EL (cell line): ENCODE measurements at places on chromosomes 2 and 18.

- DNase-seq, result no peak
These were observed 106.0 kb downstream of the PLEKHM3 start for GRCh38 chr2:207919164-207919919.

- no peak for DNase-seq
These were observed 40.4 kb upstream of the MRPL33 start for GRCh38 chr2:27730980-27731691.

- no peak for DNase-seq
These were observed 39.5 kb downstream of the PTGR3 start for GRCh38 chr18:75169411-75169810.

DNA sequence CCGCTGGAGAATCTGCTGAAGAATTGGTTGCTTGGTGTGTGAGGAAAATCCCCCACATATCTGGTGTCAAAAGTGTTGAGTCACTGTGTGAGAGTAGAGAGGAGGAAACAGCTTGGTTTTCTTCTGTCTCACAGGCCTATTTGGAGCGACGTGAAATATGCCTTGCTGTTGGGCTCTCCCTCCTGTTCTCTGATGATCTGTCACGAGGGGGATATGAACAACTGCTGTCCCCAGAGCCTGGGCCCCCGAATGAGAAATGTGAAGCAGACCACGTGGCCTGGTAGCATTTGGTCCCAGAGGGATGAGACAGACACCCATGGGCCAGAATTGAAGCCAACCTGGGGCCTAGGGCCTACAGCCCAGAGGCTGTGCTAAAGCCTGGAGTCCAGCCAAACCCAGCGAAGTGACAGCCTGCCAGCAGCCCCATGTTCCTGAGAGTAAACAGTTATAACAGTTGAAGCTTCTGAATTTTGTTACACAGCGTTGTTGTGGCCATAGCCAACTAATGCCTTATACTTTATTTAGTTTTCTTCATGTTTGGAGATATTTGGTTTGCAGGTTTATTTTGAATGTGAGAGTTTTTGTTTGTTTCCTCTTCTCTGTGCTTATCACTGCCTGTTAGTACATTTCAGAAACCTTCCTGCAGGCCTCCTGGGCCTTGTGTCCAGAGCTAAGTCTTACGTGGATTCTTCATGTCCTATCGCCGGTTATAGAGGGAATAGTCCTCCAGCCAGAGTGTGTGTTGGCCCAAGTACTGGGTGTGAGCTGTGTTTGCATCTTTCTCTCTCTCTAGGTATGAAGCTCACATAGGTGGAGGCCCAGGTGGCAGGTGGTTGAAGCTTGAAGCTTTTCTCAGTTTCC is 18.7 kb upstream of the COLEC12 start:
- peak; percentile 20 for DNase-seq

DNA sequence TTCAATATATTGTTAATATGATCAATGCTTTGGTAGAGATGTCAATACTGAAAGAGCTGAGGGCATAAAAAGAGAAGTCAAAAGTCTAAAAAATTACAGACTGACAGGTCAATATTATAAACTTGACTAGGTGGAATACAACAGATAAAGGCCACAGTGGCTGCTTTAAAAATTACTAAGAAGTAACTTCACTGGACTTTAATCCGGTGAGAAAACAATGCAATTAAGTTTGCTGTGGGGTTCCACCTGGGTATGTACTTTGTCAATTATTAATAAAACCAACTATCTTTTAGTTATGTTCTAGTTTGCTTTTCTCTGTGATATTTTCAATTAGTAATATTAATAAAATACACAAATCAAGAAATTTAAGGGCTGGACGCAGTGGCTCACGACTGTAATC is 44.7 kb downstream of the RAPH1 start:
- no peak for DNase-seq

- DNase-seq, result no peak
These were observed 20.0 kb upstream of the SERPINB2 start for GRCh38 chr18:63867368-63868125.

- no peak for DNase-seq
These were observed 83.5 kb upstream of the GPC1 start for GRCh38 chr2:240351826-240352426.

DNA sequence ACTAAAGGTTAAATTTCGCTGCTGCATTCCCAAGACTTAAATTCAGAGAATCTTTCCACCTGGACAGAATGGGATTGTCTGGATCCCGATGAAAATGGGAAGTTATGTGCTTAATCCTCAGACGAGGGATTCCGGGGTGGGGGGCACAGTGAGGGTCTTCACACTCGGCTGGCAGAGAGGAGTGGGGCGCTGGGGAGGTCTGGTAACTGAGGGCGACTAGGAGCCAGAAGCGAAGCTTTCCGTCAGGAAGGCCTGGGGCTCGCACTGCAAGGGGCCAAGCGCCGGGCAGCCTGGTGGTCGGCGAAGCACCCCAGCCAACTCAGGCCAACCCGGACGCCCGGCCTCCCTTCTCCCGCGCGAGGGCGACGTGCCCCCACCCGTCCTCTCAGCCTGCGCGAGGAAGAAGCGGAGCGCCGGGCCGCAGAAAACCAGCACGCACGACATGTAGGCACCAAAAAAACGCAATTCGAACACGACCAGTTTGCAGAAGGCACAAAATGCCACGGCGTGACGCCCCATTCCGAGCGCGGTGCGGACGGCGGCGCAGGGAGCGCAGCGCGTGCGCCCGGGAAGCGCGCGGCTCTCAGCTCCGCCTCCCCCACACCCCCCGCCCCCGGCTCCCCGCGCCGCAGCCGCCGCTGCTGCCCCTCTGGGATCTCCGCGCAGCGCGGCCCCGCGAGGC is 188.1 kb downstream of the ZEB2 start:
- no peak for DNase-seq

DNA sequence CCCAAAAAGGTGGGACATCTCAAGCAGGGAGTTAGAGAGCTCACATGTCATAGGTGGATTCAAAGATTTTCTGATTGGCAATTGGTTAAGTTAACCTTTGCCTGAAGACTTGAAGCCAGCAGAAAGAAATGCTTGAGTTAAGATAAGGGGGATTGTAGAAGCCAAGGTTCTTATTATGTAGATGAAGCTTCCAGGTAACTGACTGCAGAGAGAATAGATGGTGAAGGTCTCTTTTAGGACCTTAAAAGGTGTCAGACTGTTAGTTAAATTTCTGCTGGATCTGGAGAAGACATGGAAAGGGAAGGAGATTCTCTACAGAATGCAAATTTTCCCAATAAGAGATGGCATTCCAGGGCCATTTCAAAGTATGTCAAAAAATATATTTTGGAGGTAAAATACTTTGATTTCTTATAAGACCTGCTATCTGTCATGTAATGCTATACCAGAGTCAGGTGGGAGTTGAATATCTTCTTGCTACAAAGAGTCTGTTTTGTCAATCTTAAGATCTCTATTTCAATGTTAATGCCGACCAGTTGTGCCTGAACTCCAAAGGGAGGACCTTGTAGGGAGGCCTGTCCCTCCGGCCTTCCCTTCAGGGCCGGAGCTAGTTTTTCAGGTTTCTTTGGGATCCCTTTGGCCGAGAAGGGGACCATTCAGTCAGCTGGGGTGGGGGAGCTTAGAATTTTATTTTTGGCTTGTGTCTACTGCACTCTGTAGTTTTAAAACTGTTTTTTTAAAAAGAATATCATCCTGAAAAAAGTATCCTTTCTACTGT is 280.6 kb downstream of the PTGR3 start:
- no peak for DNase-seq

- DNase-seq, result no peak
These were observed 183.9 kb downstream of the NBAS start for GRCh38 chr2:15377202-15377601.

DNA sequence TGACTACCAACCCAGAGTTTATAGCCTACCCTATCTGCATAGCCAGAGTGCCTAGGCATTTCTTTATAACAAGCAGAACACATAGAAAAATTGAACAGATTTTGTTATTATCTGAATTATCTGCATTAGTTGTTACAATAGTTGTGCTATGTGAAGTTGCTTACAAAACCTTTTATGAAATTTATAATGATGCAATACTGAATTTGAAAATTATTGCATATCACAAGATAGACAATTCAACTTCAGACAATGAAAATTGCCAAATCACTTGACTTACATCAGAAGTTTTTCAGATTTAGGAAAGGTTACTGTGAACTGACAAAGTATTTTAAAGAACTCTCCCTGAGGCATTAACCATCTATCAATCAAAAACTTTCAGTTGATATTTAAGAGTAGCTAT is 437.9 kb upstream of the PIK3C3 start:
- DNase-seq, result no peak

- DNase-seq, result no peak
These were observed 71.5 kb downstream of the THADA start for GRCh38 chr2:43524177-43524965.

DNA sequence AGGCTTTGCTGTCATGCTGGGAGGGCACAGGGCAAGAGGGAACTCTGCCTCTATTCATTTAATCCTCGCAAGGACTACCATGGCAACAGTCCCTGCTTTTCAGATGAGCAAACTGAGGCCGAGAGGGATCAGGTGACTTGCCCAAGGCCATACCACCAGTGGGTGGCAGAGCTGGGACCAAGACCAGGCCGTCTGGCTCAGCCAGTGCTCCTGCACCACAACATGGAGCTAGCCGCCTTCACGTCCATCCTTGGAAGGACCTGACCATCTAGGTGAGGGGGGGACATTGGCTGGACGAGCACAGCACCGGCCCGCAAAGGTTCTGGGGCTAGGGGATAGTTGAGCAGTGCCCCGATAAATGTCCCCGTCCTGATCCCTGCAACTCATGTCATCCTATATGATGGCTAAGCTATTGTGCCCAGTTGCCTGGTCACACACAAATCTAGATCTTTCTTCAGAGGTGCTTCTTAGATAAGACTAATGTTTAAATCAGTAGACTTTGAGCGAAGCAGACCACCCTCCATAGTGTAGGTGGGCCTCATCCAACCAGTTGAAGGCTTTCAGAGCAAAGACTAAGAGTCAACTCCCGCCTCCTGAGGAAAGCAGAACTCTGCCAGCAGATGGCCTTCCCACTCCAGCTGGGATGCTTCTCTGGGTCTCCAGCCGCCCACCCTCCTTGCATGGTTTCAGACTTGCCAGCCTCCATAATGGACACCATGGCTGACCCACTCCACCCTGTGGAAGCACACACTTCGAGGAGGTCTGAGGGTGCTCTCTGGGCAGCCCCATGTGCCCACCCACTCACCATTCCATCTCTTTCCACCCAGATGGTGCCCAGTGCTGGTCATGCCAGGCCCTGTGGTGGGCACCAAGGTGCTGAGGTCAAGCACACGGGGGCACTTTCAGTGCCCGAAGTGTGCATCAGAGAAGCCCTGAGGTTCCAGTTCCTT is 214.8 kb upstream of the RAB6C start:
- DNase-seq, result no peak

DNA sequence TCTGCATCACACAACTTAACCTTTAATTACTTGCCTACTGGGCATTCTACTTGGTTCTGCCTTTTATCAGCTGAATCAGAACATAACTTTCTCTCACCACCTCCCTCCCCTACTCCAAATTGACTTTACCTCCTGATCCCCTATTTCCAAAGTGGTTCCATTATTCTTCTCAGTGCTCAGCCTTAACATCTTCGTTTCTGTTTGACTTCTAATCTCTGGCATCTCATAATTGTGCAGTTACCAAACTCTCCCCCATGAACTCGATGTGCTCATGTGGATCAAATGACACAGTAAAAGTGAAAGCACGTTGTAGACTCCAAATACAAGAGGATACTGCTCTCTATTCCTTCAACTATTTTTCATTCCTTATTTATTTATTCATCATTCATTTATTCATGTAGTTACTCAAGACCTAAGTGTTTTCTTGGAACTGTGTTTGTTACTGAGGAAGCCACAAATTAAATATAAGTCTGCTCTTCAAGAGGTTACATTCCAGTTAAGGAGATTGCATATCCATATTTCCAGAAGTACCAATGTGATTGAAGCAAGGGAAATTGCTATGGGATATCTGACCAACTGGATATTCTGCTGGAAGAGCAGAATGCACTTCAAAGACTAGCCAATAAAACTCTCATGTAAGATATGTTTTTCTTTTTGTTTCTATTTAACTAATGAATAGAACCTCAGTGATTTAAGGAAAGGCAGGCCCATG is 158.8 kb downstream of the TMEFF2 start:
- DNase-seq, result peak; percentile 51

DNA sequence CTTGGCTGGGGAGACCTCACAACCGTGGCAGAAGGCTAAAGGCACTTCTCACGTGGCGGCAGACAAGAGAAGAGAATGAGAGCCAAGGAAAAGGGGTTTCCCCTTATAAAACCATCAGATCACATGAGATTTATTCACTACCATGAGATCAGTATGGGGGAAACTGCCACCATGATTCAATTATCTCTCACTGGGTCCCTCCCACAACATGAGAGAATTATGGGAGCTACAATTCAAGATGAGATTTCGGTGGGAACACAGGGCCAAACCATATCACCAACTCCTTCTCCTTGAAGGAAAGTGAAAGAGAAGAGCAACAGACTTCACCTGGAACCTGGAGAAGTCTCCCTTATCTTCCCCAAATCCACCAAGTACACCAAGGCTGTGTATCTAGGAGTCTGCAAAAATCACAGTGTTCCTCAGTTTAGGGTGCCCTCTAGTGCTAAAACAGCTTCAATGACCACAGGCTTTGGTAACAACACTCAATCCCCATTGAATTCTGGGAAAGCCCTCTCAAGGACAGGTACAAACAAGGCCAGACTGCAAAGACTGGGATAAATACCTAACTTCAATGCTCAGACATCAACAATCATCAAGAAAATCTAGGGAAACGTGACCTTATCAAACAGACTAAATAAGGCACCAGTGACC is 148.8 kb upstream of the SRD5A2 start:
- peak; percentile 46 for DNase-seq

- DNase-seq, result no peak
These were observed 15.6 kb upstream of the YWHAQ start for GRCh38 chr2:9646196-9647030.

- no peak for DNase-seq
These were observed 66.0 kb upstream of the MGAT4A start for GRCh38 chr2:98796775-98797544.

- DNase-seq, result no peak
These were observed 200.4 kb downstream of the AGPS start for GRCh38 chr2:177592945-177593344.

DNA sequence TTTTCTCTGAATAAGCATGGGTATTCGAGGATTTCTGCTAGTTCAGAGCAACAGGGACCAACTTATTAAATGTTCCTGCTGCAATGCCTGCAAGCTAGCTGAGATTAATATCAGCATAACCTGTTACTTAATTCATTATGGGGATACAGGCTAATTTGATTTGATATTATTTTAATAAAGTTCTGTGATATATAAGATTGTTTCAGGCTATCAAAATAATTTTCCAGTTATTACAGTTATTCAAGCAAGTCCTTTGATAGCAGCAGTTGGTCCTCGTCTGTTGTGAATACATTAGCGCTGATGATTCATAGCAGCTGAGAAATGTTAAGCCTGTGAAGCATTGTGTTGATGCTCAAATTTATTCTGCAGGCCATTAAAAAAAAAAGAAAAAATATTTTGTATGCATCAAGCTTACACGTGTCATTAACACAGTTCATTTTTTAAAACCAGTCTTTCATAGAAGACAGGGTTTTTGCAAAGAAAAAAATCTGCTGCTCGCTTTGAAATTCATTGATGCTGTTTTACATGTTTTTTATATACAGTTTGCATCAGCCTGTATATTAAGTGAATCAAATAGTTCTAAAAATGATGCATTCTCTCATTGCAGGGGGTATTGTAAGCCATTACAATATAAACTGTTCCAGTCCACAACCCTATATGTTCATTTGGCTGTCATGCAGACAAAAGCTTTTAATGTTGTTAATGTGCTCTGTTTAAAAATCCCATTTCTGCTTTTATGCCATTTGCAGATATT is 482.5 kb downstream of the BCL11A start:
- no peak for DNase-seq
